Effector memory CD4-positive, alpha-beta T cell (primary cell): ENCODE measurements at places on chromosomes 16 and 17.

DNA sequence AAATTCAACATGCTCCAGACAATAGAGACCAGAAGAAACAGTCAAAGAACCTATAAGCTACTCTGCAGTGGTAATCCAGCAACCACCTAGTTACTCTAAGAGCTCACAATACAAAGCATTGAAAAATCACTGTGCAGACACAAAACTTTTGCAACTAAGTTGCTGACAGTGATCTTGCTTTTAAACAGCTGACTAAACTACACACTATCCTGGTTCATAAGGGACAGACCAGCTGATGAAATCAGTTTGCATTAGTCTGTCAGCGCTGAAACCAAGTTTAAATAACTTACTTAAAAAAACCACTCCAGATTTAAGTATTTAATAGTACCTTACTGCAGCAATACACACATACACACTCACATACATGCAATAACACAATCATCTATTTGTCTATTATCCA lies 4.6 kb downstream of the VEZF1 start:
- H3K27ac ChIP-seq, result no peak overlapping the region
- H3K4me3 ChIP-seq, result no peak overlapping the region
- peaks cover 31% of the 10 kb centered on the region for H3K36me3 ChIP-seq
- no peak for DNase-seq

GRCh38 chr17:72123530-72124437 lies 3.0 kb downstream of the SOX9 start:
- DNase-seq, result no peak
- peaks cover 4% of the 10 kb centered on the region for H3K4me1 ChIP-seq
- H3K36me3 ChIP-seq, result no peaks in the 10 kb centered on the region

GRCh38 chr17:45965812-45966211 lies 33.2 kb upstream of the STH start:
- H3K4me1 ChIP-seq, result no peaks in the 10 kb centered on the region
- H3K36me3 ChIP-seq, result no peaks in the 10 kb centered on the region
- H3K27ac ChIP-seq, result no peak overlapping the region
- H3K4me3 ChIP-seq, result no peak overlapping the region
- H3K27me3 ChIP-seq, result no peaks in the 10 kb centered on the region
- no peak for DNase-seq

- no peak overlapping the region for H3K4me3 ChIP-seq
- no peaks in the 10 kb centered on the region for H3K27me3 ChIP-seq
- DNase-seq, result no peak
- peaks cover 30% of the 10 kb centered on the region for H3K36me3 ChIP-seq
- no peak overlapping the region for H3K27ac ChIP-seq
These were observed 82.0 kb upstream of the PLCG2 start for GRCh38 chr16:81696961-81697615.

- H3K4me1 ChIP-seq, result peaks cover 46% of the 10 kb centered on the region
- no peaks in the 10 kb centered on the region for H3K27me3 ChIP-seq
- H3K27ac ChIP-seq, result no peak overlapping the region
- no peaks in the 10 kb centered on the region for H3K36me3 ChIP-seq
- no peak for DNase-seq
- no peak overlapping the region for H3K4me3 ChIP-seq
These were observed 57.2 kb downstream of the KANSL1 start for GRCh38 chr17:46135879-46136563.

DNA sequence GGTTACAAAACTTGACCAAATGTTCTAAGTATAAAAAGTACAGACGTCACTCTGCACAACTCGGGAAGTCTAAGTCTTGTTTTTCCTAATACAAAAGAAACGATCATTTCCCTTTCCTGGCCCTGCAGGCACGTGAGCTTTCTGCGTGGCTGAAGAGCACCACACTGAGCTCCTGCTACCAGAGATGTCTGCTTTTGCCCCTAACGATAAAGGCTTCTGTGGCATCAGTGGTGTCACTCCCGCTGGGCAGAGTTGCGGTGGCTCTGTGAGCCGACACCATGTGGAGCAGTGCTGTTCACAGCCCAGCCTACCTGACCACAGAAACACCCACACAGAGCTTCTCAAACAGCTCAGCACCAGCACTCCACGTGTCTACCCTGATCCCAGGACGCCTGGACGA lies 20.5 kb downstream of the EMC8 start:
- peaks cover 45% of the 10 kb centered on the region for H3K36me3 ChIP-seq
- no peak overlapping the region for H3K4me3 ChIP-seq
- H3K27me3 ChIP-seq, result no peaks in the 10 kb centered on the region
- H3K27ac ChIP-seq, result no peak overlapping the region
- no peak for DNase-seq
